Kidney capillary endothelial cell (primary cell): ENCODE measurements at places on chromosomes 1 and 21.

DNA sequence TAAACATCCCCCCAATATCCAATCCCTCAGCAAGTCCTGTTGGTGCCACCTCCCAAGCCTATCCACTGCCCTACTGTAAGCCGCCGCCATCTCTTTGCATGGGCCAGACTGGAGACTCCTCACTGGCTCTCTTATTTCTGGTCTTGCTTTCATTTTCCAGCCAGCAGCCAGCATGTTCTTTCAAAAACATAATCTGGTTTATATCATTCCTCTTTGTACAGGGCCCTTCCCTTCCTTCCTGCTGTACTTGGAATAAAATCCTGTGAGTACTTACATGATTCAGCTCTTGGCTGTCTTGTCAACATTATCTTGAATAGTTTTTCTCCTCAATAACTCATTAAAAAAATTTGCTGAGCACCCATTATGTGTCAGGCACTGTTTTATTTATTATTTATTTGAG is 28.2 kb downstream of the TLR5 start:
- DNase-seq: no peak

GRCh38 chr1:109775398-109775797 is 11.7 kb upstream of the EPS8L3 start:
- no peak for DNase-seq

- DNase-seq: no peak
These were observed 33.3 kb downstream of the SIM2 start for GRCh38 chr21:36732217-36732616.

GRCh38 chr1:60978421-60979357 is 103.7 kb upstream of the NFIA start:
- DNase-seq: peak; percentile 15

- no peak for DNase-seq
These were observed 44.8 kb downstream of the USP1 start for GRCh38 chr1:62481681-62482080.

- DNase-seq: no peak
These were observed 4.8 kb downstream of the RGS16 start for GRCh38 chr1:182599339-182599738.

DNA sequence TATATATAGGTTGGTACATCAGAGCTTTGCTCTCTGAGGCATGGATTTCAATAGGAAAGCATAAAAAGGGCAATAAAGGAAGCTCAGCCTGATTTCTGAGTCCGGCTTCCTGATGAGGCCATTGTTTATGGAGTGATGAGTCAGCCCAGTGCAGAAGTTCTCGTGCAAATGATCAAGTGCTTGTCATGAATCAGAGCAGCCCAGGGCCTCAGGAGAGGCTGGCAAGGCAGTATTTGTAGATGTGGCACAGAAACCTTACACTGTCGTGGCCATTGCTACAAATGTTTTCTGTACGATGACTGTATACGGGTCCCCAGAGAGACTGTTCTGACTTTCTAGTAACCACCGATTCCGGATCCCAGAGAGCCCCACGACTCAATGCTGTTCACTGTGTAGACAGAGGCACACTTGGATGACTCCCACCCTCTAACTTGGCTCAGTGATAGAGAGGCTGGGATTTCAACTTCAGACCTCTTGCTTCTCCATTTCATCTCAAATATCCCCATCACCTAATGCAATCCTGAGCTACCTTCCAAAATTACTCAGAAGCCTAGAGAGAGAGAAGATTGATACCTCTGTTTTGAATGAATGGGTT is 26.8 kb downstream of the UMODL1 start:
- peak; percentile 100 for DNase-seq

DNA sequence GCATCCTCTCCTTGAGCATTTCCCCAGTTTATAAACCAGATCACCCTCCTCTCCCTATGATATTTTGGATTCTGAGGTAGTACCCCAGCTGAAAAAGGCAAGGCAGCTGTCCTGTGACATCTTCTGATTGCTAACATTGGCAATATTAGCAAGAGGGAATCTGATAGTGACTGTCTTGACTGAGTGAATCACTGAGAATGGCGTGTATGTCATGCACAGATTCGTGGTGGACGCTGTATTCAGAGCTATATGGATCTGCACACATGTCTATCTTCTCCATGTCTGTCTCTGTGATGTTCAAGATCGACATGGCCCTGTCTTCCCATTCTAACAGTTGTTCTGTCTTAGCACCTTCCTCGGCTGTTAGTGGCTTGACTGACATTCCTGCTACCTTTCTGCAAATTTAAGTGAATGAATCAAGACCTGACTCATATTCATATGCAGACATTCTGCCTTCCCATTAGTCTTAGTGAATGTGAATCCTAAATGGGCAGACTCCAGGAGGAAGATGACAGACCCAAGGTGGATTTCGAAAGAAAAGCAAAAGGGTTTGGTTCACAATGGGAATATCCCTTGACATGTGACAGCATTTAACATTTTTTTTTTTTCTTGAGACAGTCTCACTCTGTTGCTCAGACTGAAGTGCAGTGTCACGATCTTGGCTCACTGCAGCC is 97.7 kb downstream of the PGBD5 start:
- no peak for DNase-seq

- DNase-seq: no peak
These were observed 9.8 kb upstream of the MTFR1L start for GRCh38 chr1:25809929-25810328.

- DNase-seq: no peak
These were observed 574.1 kb downstream of the LMO4 start for GRCh38 chr1:87902830-87903229.
